ENCODE measurements at places on chromosomes 1 and 21. TPM values are rescaled to one million over a fixed set of nuclear protein-coding genes. Genes with fewer than 3 reads are reported as not detected.
A peak's percentile ranks its signal among the peaks of the same experiment; 100 is the strongest.

DNA sequence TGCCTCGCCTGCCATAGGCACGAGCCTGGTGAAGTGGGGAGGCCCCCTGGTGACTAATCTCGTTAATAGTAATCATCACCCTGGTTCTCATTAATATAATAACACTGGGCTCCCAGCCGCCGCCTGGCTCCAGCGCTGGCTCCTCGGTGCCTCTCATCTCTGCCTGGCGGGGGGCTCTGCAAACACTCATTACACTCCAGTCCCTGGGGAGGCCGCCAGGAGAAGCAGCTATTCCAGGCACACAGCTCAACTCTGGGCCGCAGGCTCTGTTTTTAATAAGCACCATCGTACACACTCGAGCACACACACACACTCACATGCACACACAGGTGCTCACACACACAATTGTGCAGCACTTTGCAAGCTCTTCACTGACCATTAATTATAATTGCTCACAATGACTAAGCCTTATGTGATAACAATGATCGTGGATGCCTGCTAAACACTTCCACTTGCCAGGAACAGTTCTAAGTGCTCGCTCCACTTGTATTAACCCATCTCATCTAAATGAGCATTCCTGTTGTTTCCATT is 52.2 kb downstream of the SDC3 start:
- H3K36me3 ChIP-seq, result no peaks in the 10 kb centered on the region
- peak; percentile 73 for DNase-seq
- no peak overlapping the region for H3K27ac ChIP-seq

DNA sequence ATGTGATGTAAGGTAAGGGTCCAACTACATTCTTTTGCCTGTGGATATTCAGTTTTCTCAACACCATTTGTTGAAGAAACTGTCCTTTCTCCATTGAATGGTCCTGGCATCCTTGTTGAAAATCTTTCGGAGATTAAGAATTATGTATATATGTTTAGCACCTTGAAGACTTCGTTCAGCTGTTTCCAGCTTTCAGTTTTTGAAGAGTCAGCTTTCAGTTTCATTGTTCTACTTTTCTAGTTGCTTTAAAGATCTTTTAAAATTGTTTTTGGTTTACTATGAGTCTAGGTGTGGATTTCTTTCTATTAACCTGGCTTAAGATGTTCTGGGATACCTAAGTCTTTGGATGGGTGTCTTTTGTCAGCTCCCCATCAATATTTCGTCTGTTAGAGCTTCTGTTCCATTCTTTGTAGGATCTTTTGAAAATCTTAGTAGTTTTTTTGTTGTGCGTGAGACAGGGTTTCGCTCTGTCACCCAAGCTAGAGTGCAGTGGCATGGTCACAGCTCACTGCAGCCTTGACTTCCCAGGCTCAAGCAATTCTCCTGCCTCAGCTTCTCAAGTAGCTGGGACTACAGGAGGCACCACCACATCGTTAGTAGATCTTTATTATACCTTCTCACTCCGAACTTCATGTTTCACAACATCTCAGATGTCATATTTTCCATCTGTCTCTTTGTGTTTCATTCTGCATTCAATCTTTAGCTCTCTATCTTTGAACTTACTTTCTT is 353.5 kb upstream of the B3GALT2 start:
- no peak for DNase-seq
- no peaks in the 10 kb centered on the region for H3K27me3 ChIP-seq
- H3K4me3 ChIP-seq, result no peak overlapping the region
- no peaks in the 10 kb centered on the region for H3K36me3 ChIP-seq
- H3K4me1 ChIP-seq, result no peaks in the 10 kb centered on the region

DNA sequence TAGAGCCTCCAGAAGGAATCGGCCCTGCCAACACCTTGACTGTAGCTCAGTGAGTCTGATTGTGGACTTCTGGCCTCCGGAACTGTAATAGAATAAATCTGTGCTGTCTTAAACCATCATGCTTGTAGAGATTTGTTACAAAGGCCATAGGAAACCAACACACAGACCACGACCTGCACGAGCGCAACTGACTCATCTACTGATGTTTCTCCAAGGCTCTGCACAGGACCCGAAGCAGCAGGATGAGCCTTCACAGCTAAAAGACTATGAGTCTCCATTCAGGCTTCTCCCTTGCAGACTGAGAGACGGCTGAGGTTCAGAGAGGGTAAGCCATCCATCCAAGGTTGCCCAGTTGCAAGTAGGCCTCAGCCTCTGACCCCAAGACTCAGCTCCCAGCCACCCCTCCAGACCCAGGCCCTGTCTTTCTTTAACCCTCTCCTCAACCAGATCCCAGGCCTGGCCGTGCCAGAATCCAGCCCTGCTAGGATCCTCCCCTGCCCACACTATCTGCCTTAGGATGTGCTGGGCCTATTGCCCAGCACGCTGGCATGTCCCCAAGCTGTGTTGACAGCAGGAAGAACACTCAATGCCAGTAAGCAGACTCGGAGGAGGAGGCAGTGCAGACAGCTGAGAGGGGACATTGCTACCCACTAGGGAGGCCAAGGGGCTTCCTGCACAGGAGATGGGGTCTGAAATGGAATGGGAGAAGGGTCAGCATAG is 109.0 kb downstream of the HMGB4 start:
- H3K27ac ChIP-seq, result no peak overlapping the region
- no peak overlapping the region for H3K4me3 ChIP-seq
- no peaks in the 10 kb centered on the region for H3K4me1 ChIP-seq
- no peak for DNase-seq

DNA sequence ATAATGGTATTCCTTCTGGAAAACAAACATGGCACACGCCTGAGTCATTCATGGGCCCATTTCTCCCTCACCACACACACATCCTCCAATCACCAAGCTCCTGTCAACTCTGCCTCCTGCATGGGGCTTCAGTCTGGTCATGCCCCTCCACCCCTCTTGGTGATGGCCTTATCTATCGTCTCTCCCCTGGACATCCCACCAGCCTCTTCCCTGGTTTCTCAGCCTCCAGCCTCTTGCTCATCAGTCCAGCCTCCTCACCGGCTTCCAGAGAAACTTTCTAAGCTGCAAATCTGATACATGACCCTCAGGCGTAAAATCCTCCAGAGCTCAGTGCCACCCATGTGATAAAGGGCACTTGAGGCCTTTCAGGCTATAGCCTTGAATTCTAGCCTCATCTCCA is 243.9 kb downstream of the FOXD2 start:
- no peaks in the 10 kb centered on the region for H3K36me3 ChIP-seq
- no peak overlapping the region for H3K27ac ChIP-seq
- no peaks in the 10 kb centered on the region for H3K27me3 ChIP-seq

GRCh38 chr1:14064649-14065442 is 364.9 kb downstream of the PRDM2 start:
- H3K27ac ChIP-seq, result no peak overlapping the region
- H3K27me3 ChIP-seq, result no peaks in the 10 kb centered on the region
- no peak for DNase-seq

GRCh38 chr1:19393046-19393445 is 80.9 kb downstream of the SLC66A1 start:
- no peaks in the 10 kb centered on the region for H3K4me1 ChIP-seq
- H3K27me3 ChIP-seq, result no peaks in the 10 kb centered on the region
- H3K27ac ChIP-seq, result no peak overlapping the region
- no peak for DNase-seq
- H3K36me3 ChIP-seq, result no peaks in the 10 kb centered on the region
- no peak overlapping the region for H3K4me3 ChIP-seq

- no peaks in the 10 kb centered on the region for H3K27me3 ChIP-seq
- peaks cover 2% of the 10 kb centered on the region for H3K4me1 ChIP-seq
- no peaks in the 10 kb centered on the region for H3K36me3 ChIP-seq
- DNase-seq, result no peak
- no peak overlapping the region for H3K4me3 ChIP-seq
Observed at GRCh38 chr1:171226747-171227370, 21.4 kb upstream of the FMO1 start.

DNA sequence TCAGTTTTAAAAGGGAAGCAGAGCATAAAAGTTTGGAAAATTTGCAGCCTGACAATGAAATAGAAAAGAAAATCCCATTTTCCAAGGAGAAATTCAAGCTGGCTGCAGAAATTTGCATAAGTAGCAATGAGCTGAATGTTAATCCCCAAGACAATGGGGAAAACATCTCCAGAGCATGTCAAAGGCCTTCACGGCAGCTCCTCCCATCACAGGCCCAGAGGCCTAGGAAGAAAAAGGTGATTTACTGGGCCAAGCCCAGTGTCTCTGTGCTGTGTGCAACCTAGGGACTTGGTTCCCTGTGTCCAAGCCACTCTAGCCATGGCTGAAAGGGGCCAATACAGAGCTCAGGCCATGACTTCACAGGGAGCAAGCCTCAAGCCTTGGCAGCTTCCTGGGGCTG is 26.1 kb downstream of the KRTAP20-3 start:
- no peak for DNase-seq
- H3K4me1 ChIP-seq, result no peaks in the 10 kb centered on the region
- no peaks in the 10 kb centered on the region for H3K27me3 ChIP-seq
- H3K27ac ChIP-seq, result no peak overlapping the region

DNA sequence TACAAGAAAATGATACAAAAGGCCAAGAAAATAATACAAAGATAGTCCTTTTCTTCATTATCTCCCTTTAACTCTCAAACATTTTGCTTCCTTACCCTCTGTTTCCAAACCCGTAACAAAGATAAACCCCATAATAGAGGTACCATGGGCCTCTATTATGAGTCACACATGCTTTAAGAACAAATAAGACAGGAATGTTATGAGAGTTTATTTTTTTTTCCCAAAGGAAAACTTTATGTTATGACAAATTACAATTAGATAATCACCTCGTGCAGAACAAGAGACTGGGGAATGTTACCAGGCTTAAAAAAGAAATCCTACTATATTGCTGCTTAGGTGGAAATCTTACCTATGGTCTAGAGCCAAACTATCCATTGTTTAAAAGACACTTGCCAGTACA is 272.0 kb downstream of the BRINP3 start:
- no peaks in the 10 kb centered on the region for H3K27me3 ChIP-seq
- no peaks in the 10 kb centered on the region for H3K36me3 ChIP-seq
- no peak for DNase-seq
- no peak overlapping the region for H3K4me3 ChIP-seq

GRCh38 chr1:10431070-10431730 is 967 bp downstream of the CENPS start:
- DNase-seq, result no peak
- no peak overlapping the region for H3K27ac ChIP-seq
- no peaks in the 10 kb centered on the region for H3K36me3 ChIP-seq
- no peaks in the 10 kb centered on the region for H3K27me3 ChIP-seq
- H3K4me3 ChIP-seq, result peak overlapping the region; percentile 46

The SPATA45 gene
- total RNA-seq, result 0.78 TPM

The OR2L5 gene
- 0.24 TPM for total RNA-seq

The SYDE2 gene
- total RNA-seq, result 16.7 TPM

The CELF3 gene
- total RNA-seq, result not detected

The PGBD5 gene
- total RNA-seq, result 0.39 TPM

All from aorta (tissue), 5 donors.